ENCODE measurements at places on chromosomes 5 and 9.
A peak's percentile ranks its signal among the peaks of the same experiment; 100 is the strongest.

GRCh38 chr5:1448511-1449011 lies 3.3 kb upstream of the SLC6A3 start:
- peaks cover 10% of the 10 kb centered on the region for H3K4me1 ChIP-seq
- H3K27ac ChIP-seq, result no peak overlapping the region
- peaks cover 62% of the 10 kb centered on the region for H3K27me3 ChIP-seq
- H3K4me3 ChIP-seq, result no peak overlapping the region

- no peaks in the 10 kb centered on the region for H3K27me3 ChIP-seq
- peaks cover 23% of the 10 kb centered on the region for H3K4me1 ChIP-seq
- no peak overlapping the region for H3K4me3 ChIP-seq
- peak overlapping the region; percentile 5 for H3K27ac ChIP-seq
- no peaks in the 10 kb centered on the region for H3K36me3 ChIP-seq
These were observed 561.3 kb upstream of the KLF4 start for GRCh38 chr9:108050894-108051293.

- no peaks in the 10 kb centered on the region for H3K4me1 ChIP-seq
- H3K36me3 ChIP-seq, result no peaks in the 10 kb centered on the region
- H3K27me3 ChIP-seq, result no peaks in the 10 kb centered on the region
- DNase-seq, result no peak
These were observed 83.4 kb downstream of the SH3PXD2B start for GRCh38 chr5:172370648-172371545.

DNA sequence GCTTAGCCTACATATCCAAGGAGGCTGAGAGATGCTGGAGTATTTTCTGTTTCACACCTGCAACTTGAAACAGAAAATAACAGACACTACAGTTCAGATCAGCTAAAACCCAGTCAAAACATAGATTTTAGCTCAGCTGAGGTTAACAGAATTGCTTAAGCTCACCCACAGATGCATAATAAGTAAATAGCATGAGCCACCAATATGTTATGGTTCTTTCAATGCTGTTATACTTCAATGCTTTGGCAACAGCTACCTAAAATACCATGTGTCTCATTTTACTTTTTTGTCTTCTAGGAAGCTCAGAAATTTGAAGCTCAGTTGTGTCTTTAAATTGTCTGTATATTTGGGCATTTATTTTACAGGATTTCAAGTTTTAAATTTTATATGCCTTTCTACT lies 35.8 kb upstream of the OR13F1 start:
- H3K4me1 ChIP-seq, result no peaks in the 10 kb centered on the region
- H3K36me3 ChIP-seq, result no peaks in the 10 kb centered on the region
- H3K27me3 ChIP-seq, result no peaks in the 10 kb centered on the region
- no peak for DNase-seq
- no peak overlapping the region for H3K4me3 ChIP-seq
- H3K27ac ChIP-seq, result no peak overlapping the region

DNA sequence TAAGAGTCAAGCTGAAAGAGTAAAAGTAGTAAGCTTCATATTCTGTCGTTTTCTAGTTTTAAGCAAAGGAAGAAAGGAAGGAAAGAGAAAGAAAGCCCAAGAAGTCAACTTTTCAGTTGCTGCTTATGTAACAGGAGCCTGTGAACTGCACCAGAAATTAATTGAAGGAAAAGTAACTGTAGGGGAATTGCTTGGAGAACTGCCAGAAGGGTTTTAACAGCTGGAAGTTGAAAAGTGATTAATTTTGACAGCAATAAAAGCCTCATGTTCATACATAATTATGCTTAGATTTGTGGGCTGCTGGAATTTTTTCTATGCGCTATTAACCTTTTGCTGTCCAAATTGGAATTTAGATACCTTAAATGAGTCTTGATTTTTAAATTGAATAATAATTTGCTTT lies 255.7 kb downstream of the ENC1 start:
- H3K27me3 ChIP-seq, result no peaks in the 10 kb centered on the region
- no peak for DNase-seq
- H3K27ac ChIP-seq, result no peak overlapping the region
- no peak overlapping the region for H3K4me3 ChIP-seq
- peaks cover 15% of the 10 kb centered on the region for H3K4me1 ChIP-seq

- peaks cover 50% of the 10 kb centered on the region for H3K4me1 ChIP-seq
- DNase-seq, result peak; percentile 66
- H3K4me3 ChIP-seq, result peak within 1 kb of the TSS; percentile 77
- H3K27me3 ChIP-seq, result no peaks in the 10 kb centered on the region
- H3K27ac ChIP-seq, result peak within 1 kb of the TSS; percentile 93
These were observed at the start of the genes HDAC3 and RELL2 for GRCh38 chr5:141636413-141637122. TSS of gene HDAC3 (minus strand) at chr5:141636849. CDS start at chr5:141636790, 59 bp downstream. TSS of gene RELL2 (plus strand) at chr5:141636997. CDS start at chr5:141638226, 1,229 bp downstream.

DNA sequence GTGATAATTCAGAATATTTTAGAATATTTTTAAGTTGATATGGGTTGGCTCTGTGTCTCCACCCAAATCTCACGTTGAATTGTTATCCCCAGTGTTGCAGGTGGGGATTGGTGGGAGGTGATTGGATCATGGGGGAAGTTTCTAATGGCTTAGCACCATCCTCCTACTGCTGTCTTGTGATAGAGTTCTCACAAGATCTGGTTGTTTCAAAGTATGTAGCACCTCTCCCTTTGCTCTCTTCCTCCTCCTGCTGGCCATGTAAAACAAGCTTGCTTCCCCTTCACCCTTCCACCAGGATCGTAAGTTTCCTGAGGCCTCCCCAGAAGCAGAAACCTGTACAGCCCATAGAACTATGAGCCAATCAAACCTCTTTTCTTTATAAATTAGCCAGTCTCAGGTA lies 214.6 kb upstream of the C9orf72 start:
- H3K27ac ChIP-seq, result no peak overlapping the region
- DNase-seq, result no peak
- no peaks in the 10 kb centered on the region for H3K4me1 ChIP-seq
- H3K27me3 ChIP-seq, result no peaks in the 10 kb centered on the region
- no peaks in the 10 kb centered on the region for H3K36me3 ChIP-seq

DNA sequence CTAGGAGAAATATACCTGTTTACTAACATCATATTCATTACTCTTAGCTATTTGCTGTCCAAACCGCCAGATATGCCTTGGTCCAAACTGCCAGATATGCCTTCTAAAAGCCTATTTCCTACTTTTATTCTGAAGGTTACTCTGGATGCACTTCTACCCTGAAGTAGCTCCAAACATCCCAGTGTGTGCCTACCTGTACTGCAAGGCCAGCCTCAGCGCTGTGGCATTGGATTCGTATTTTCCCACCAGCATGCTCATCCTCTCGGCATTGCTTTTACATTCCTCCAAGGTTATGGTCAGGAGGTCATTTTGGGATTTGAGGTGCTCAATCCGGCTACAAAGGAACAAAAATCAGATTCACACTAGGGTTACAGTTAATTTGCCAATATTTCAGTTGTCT lies 94.3 kb downstream of the DCP2 start:
- no peaks in the 10 kb centered on the region for H3K27me3 ChIP-seq
- H3K4me1 ChIP-seq, result no peaks in the 10 kb centered on the region
- no peak for DNase-seq
- H3K36me3 ChIP-seq, result no peaks in the 10 kb centered on the region

All from esophagus squamous epithelium (tissue), 5 donors.